Activated T-cell treated with anti-CD3 and anti-CD28 coated beads, Interleukin-2, amount 50 U/mL, for 4 hours (primary cell): ENCODE measurements at places on chromosomes 4 and X. TPM values are rescaled to one million over a fixed set of nuclear protein-coding genes. Genes with fewer than 3 reads are reported as not detected.

DNA sequence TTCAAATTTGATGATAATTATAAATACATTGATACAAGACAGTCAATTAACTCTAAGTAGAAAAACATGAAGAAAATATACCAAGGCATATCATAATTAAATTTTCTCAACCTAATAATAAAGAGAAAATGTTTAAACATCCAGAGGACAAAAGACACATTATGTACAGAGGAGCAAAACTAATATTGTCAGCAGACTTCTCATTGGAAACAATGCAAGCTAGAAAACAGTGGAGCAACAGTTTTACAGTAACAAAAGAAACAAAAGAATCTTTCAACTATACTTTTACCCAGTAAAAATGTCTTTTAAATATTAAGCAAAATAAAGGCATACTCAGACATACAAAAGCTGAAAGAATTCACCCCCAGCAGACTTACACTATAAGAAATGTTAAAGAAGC lies 238.0 kb downstream of the TMA16 start:
- DNase-seq, result no peak

GRCh38 chr4:53313510-53313909 lies 52.4 kb downstream of the SCFD2 start:
- DNase-seq, result no peak

DNA sequence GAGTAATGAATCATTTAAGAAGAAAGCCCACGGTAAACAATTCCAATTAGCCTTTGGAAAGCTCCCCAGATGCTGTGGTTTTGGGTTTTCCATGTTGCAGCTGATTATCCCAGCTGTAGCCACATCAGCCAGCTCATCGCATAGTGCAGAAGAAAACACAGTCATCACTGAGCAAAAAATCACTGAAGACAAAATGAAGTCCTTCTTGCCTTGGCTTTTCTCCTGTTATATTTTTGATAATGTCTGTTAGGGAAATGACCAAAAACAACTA lies 193.0 kb upstream of the C1QTNF7 start:
- no peak for DNase-seq

FHL1 gene
- total RNA-seq, result 13.1 TPM

AKAP4 gene
- not detected for total RNA-seq
